ENCODE measurements at places on chromosomes 5 and 9.

- DNase-seq: no peak
- no peaks in the 10 kb centered on the region for H3K4me1 ChIP-seq
- no peak overlapping the region for H3K4me3 ChIP-seq
- no peak overlapping the region for H3K27ac ChIP-seq
- no peaks in the 10 kb centered on the region for H3K27me3 ChIP-seq
Observed at GRCh38 chr9:33498387-33498786, 24.7 kb upstream of the NOL6 start.

DNA sequence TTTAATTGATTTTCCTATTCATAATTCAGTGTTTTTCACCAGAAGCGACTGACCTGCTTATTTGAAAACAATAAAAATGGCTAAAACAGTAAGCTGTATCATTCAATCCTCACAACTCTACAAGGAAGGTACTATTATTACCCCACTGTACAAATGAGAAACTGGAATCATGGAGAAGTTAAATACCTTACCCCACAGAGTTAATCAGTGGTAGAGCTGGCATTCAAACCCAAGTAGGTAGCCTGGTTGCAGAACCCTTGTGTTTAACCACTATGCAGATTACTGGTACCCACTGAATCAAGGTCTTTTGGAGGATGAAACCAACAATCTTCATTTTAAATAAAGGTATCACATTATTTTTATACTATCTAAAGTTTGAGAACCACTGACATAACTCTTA is 59.6 kb downstream of the MLANA start:
- no peak overlapping the region for H3K4me3 ChIP-seq
- no peak overlapping the region for H3K27ac ChIP-seq
- no peaks in the 10 kb centered on the region for H3K27me3 ChIP-seq

DNA sequence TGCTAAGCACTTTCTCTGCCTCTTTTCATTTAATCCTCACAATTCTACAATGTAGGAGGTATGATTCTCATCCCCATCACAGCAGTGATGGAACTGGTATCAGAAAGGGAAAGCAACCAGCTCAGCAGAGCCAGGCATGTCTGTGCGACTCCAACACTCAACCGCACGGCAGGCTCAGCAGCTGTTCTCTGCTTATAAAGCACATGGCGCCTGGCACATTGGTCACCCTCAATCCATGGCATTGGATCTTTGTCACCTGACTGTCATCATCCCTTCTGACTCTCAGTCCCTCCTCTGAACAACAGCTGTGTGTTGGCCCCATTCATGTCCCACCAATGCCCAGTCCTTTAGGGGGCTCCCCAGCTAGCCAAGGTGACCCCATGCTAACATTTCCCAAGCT is 45.1 kb upstream of the HAND1 start:
- H3K4me1 ChIP-seq: peaks cover 8% of the 10 kb centered on the region
- H3K36me3 ChIP-seq: no peaks in the 10 kb centered on the region
- no peak overlapping the region for H3K27ac ChIP-seq
- H3K4me3 ChIP-seq: no peak overlapping the region

GRCh38 chr5:38719916-38720315 is 125.9 kb upstream of the OSMR start:
- H3K4me1 ChIP-seq: no peaks in the 10 kb centered on the region
- DNase-seq: no peak
- no peaks in the 10 kb centered on the region for H3K36me3 ChIP-seq
- no peak overlapping the region for H3K27ac ChIP-seq
- H3K4me3 ChIP-seq: no peak overlapping the region

DNA sequence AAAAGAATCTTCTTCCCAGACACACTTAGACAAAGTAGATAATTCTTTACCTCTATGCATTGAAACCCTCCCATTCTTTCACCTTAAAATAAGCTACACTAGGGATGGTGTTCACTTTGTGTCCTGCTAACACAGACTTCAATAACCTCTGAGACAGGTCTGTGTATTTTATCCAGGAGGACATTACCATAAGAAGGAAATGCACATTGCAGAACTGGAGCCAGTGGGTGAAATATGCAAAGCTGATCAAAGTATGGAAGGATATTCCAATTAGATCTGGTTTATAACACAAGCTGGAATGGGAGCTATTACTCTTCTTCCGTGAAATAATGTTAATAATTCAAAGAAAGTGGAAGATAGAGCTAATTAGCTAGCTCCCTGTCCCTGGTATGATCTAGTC is 204.1 kb downstream of the BRINP1 start:
- no peak overlapping the region for H3K4me3 ChIP-seq
- no peaks in the 10 kb centered on the region for H3K4me1 ChIP-seq
- no peak overlapping the region for H3K27ac ChIP-seq
- no peak for DNase-seq
- H3K36me3 ChIP-seq: no peaks in the 10 kb centered on the region

DNA sequence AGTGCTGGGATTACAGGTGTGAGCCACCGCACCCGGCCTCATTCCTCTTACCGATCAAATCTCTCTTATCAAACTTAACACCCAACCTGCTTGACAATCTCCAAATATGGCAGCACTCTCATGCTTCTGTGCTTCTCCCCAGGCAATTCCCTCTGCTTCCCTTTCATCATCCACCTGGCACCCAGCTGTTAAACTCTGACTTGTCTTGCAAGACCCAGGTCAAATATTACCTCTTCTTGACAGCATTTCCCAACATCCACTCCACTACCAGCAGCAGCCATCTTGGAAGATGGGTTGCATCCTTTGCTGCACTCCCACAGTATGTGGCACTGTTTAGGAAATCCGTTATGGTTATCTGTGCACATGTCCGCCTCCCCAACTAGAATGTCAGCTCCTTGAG is 113.6 kb downstream of the ACTL7B start:
- no peak overlapping the region for H3K4me3 ChIP-seq
- no peaks in the 10 kb centered on the region for H3K36me3 ChIP-seq
- DNase-seq: no peak
- H3K27ac ChIP-seq: no peak overlapping the region

DNA sequence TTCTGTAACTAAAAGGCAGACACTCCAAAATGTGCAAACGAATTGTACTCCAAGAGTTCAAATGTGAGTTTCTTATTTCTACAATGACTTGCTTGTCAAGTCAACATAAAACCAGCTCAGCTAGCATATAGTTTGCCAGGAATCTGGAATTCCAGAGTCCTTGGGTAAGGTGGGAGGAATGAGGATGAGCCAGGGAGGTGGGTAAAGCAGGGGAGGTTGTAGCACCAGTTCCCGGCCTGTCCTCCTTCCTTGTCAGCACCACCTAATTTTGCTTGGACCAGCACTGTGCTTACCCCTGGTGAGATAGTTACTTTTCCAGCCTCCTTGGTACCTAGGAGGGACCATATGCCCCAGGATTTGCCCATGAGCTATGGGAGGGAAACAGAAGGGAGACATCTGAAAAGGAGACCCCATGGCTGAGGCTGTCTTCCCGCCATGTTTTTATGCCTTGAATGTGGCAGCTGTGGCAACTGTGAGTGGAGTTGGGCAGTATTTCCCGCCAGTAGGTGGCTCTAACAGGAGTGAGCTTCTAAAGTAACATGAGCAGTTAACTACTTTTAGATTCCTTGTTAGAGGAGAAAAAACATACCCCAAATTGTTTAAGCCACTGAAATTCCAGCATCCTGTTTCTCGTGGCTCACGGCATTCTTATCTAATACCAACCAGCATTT is 302.5 kb downstream of the TENT4A start:
- H3K4me3 ChIP-seq: no peak overlapping the region
- H3K27ac ChIP-seq: no peak overlapping the region
- H3K4me1 ChIP-seq: no peaks in the 10 kb centered on the region

GRCh38 chr9:89579741-89580385 is 24.9 kb upstream of the GADD45G start:
- peaks cover 24% of the 10 kb centered on the region for H3K27me3 ChIP-seq
- DNase-seq: peak; percentile 69
- peak overlapping the region; percentile 13 for H3K27ac ChIP-seq
- peak overlapping the region; percentile 23 for H3K4me3 ChIP-seq
- peaks cover 12% of the 10 kb centered on the region for H3K4me1 ChIP-seq
- H3K36me3 ChIP-seq: no peaks in the 10 kb centered on the region

DNA sequence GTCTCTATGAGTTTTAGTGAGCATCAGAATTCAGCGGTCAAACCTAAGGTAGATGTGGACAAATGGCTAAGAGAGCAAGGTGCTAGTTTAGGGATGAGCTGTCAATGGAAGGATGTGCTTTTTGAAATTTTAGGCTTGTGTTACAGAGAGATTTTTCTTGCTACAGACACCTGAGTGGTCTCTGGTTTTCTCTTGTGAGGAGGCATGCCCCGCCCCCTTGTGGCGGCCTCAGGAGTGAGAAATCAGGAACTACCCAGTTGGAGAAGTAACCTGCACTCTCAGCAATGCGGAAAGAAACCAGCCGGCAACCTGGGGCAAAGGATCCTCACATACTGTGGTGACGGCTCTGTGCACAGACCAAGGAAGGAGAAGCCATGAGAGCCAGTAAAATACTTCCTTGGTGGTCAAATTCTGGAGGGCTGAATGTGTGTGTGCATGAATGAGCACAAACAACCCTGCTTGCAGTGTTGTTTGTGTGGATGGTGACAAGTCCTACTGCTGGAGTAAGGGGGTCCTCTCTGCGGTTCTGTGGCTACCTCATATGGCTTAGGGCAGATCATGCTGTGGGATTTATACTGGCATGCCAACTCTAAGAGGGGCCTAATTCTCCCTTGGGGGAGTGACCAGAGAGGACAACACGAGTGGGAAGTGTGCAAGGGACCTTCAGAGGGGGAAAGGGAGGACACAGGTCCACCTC is 16.7 kb upstream of the HSD17B4 start:
- H3K4me3 ChIP-seq: no peak overlapping the region
- peaks cover 10% of the 10 kb centered on the region for H3K4me1 ChIP-seq
- peaks cover 6% of the 10 kb centered on the region for H3K27me3 ChIP-seq
- peak; percentile 54 for DNase-seq
